ENCODE measurements at places on chromosomes 3 and 15.
A peak's percentile ranks its signal among the peaks of the same experiment; 100 is the strongest.

DNA sequence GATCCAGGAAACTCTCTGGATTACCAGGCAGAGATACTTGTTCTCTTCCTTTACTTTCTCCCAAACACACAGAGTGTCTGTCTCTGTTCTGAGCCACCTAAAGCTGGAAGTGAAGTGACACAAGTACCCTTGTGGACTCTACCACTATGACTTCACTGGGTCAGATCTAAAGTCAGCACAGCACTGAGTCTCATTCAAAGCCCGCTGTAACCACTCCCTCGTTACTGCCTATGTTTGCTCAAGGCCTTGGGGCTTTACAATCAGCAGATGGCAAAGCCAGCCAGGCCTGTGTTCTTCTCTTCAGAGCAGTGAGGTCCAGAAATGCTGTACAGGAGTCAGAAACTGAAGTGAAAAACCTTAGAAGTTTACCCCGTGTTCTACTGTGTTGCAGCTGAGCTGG is 588.3 kb upstream of the SEMA6D start:
- DNase-seq = no peak

DNA sequence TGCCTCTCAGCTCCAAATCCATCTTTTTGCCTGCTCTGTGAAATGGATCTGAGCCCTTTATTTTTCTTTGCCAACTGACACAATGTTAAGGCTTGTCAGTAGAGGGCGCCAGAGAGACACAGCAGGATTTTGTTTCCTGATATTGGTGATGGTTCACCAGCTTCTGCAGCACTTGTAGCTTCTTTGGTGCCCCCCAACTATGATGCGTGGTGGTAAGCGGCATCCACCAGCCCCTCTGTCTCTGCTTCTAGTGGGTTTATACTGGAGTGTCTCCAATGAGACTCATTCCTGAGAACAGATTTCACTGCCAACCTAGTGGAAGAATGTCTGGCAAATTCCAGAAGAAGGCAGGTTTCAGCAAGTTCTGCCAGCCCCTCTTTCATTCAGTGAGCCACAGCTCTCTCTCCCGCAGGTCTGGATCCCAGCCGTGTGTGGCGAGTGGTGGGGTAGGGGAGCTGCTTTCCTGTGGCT is 471.9 kb upstream of the FRG2C start:
- peak; percentile 82 for DNase-seq

GRCh38 chr3:122357828-122358702 is 25.0 kb downstream of the MIX23 start:
- no peak for DNase-seq

DNA sequence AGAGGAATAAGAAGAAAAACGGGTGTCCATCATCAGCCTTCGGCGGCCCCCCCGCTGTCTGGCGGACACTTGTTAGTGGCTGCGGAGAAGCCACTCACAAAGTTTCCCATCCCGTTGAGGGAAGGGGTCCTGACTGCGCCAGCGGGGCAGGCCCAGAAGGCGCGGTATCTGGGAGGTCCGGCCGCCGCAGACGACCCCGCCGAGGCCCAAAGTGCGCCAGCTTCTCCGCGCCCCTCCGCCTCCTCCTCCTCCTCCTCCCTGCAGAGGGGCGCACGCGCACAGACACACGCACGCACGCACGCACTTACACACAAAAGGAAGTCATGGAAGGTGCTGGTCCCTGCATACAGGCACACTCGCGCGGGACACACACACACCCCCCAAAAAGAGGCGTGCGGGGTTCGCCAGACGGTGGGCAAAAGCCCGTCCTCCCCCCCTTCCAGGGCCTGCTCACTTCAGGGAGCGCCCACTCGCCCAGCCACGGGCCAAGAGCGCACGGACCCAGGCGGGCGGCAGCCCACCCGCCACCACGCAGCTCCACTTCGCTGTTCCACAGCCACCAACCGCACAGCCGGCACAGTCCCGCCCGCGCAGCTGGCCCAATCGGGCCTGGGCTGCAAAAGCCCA is 18.0 kb downstream of the ZNF148 start:
- no peak for DNase-seq

GRCh38 chr3:8446845-8447244 is 54.8 kb upstream of the LMCD1 start:
- no peak for DNase-seq

GRCh38 chr15:99680276-99680675 is 53.0 kb downstream of the LYSMD4 start:
- DNase-seq = no peak

GRCh38 chr3:148246291-148246923 is 451.3 kb upstream of the AGTR1 start:
- DNase-seq = no peak

- no peak for DNase-seq
Observed at GRCh38 chr15:84638103-84638502, 16.0 kb downstream of the WDR73 start.

- peak; percentile 79 for DNase-seq
Observed at GRCh38 chr15:90883976-90884718, at the start of gene FES. TSS of gene FES (plus strand) at chr15:90884504. CDS start at chr15:90885046, 542 bp downstream.

GRCh38 chr15:63107895-63108546 is 13.6 kb upstream of the LACTB start:
- peak; percentile 11 for DNase-seq

- DNase-seq = peak; percentile 58
Observed at GRCh38 chr3:117045143-117045542, 335.6 kb downstream of the TUSC7 start.

DNA sequence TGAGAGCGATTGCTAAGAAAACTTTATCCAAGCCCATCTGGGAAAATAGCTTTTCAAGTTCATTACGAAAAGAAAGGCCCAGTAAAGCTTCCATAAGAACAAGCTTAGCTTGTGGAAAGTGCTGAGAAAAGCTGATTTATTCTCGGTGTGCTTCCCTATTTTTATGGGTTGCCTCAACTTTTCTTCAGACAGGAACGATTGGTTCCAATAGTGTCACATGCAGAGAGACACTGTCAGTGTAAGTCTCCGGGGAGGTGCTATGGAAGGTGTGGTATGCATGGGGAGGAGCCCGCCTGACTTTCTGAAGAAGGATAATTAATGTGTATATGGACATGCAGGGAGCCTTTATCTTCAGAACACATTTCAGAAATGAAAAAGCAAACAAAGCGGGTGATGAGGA is 177.2 kb downstream of the SSR3 start:
- no peak for DNase-seq

- DNase-seq = no peak
Observed at GRCh38 chr15:51111061-51111460, 16.4 kb upstream of the TNFAIP8L3 start.

GRCh38 chr15:47552978-47553608 is 164.2 kb upstream of the SEMA6D start:
- DNase-seq = no peak

Measured in H1 (cell line).